ENCODE measurements at places on chromosomes 1 and 21. TPM values are rescaled to one million over a fixed set of nuclear protein-coding genes. Genes with fewer than 3 reads are reported as not detected.

GRCh38 chr1:8597455-8597854 is 220.0 kb downstream of the RERE start:
- peaks cover 5% of the 10 kb centered on the region for H3K4me1 ChIP-seq
- DNase-seq, result no peak
- no peak overlapping the region for H3K4me3 ChIP-seq

The C1orf210 gene
- total RNA-seq, result not detected

GRCh38 chr1:48930011-48930410 is 153.3 kb upstream of the BEND5 start:
- no peaks in the 10 kb centered on the region for H3K4me1 ChIP-seq
- no peaks in the 10 kb centered on the region for H3K36me3 ChIP-seq
- no peaks in the 10 kb centered on the region for H3K27me3 ChIP-seq
- no peak overlapping the region for H3K27ac ChIP-seq
- DNase-seq, result no peak
- H3K4me3 ChIP-seq, result no peak overlapping the region

GRCh38 chr1:54872036-54872331 is 15.0 kb downstream of the DHCR24 start:
- no peaks in the 10 kb centered on the region for H3K4me1 ChIP-seq
- no peak overlapping the region for H3K27ac ChIP-seq
- no peak overlapping the region for H3K4me3 ChIP-seq
- no peak for DNase-seq
- H3K27me3 ChIP-seq, result no peaks in the 10 kb centered on the region
- H3K36me3 ChIP-seq, result peaks cover 5% of the 10 kb centered on the region

- H3K4me1 ChIP-seq, result no peaks in the 10 kb centered on the region
- no peaks in the 10 kb centered on the region for H3K27me3 ChIP-seq
- no peak overlapping the region for H3K27ac ChIP-seq
- no peak overlapping the region for H3K4me3 ChIP-seq
These were observed 106.6 kb downstream of the OMA1 start for GRCh38 chr1:58439946-58440345.
